ENCODE measurements at places on chromosomes 6 and 20.

GRCh38 chr6:134772671-134773360 lies 177.1 kb downstream of the ALDH8A1 start:
- no peak for DNase-seq

GRCh38 chr6:155378724-155379123 lies 64.4 kb upstream of the TFB1M start:
- no peak for DNase-seq

- DNase-seq = no peak
These were observed 89.9 kb downstream of the CARMIL1 start for GRCh38 chr6:25369036-25369432.

- no peak for DNase-seq
These were observed 155.5 kb downstream of the HACE1 start for GRCh38 chr6:104704191-104704590.

GRCh38 chr20:54368570-54368969 lies 106.8 kb upstream of the DOK5 start:
- no peak for DNase-seq

- no peak for DNase-seq
These were observed 40.1 kb downstream of the ITPR3 start for GRCh38 chr6:33661106-33661838.

DNA sequence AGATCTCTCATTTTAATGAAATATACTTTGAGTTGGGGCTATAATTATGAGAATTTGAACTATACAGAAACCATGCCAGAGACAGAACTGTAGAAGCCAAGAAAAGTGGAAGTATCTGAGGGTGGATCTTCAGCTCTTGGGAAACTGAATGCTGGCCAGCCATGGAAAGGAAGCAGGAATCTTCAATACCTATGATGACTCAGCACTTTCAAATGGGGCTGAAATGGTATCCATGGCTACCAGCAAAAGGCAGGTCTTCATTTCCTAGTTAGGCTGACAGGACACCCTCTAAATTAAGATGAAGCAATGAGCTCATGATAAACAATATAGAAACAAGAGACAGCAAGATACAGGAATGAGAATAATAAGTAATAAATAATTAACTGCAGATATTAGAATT lies 171.3 kb downstream of the COL21A1 start:
- no peak for DNase-seq

DNA sequence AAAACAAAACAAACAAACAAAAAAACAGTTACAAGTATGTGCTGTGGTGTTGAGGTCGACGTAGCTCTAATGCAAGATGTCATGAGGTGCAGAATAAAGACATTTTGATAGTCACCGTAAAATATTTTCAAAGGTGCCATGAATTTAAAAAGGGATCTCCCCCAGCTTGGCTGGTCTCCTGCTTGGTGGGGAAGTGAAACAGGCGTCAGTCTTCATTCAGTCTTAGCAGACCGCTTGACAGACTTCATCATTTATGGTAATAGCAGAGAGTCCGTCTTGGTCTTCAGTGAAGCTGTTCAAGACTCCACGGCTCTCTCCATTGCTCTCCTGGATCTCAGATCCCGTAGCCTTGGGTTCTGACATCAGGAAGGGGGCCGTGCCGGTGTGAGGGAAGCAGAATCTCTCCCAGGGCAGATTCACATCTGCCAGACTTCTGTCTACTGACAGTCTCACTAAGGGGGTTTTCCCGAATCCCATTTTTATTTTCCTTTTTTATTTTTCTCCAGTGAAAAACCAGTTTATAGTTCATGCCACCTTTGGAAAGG lies 1.6 kb downstream of the SLC24A3 start:
- DNase-seq = no peak

DNA sequence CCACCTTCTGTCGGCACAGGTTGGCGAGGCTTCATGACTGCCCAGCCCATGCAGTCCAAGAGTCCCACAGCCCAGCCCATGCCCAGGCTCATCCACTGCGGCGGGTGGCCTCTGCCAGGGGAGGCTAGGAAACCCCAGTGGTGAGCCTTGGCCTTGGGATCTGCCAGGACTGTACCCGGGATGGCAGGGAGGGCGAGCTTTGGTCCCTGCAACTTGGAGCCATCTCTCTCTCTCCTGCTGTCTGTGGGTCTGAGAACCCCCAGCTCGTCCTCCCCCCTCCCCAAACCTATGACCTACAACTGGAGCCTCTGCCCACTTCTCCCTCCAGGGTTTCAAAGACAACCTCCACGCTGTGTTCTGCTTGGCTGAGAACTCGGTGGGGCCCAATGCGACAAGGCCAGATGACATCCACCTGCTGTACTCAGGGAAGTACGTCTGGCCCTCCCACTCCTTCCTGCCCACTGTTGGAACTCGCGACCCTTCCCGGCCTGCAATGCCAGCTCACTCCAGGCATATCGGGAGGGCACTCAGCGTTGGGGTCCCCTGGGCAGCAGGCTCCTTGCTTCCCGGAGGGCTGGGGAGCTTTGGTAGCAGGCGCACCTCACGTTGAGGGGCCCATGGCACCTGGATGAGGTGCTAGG lies 19.7 kb downstream of the NPEPL1 start:
- peak; percentile 82 for DNase-seq

GRCh38 chr6:110067837-110068591 lies 89.9 kb downstream of the GPR6 start:
- no peak for DNase-seq

- no peak for DNase-seq
These were observed 55.7 kb downstream of the LYRM4 start for GRCh38 chr6:5205035-5205507.

DNA sequence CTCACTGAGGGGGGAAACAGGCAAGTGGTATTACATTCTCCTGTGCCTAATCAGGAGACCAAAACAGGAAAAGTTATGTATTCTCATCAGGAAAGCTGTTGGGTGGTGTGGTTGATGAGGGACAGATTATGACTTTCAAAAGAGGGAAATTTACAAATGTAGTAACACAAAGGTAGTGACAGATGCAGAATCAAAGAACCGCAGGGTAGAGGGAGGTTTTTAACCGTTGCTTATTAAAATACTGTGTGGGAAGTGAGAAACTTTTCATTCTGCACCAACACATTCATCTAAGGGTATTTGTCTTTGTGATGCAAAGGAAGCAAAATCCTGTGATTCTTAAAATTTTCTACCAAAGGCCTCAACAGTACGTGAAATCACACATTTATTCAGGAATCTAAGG lies 288.2 kb upstream of the MAN1A1 start:
- DNase-seq = no peak

- no peak for DNase-seq
These were observed 139.6 kb downstream of the MAP3K4 start for GRCh38 chr6:161130967-161131766.

Measured in RWPE2 (cell line).